Left renal pelvis (tissue), 4 donors: ENCODE measurements at places on chromosomes 16 and 17.

DNA sequence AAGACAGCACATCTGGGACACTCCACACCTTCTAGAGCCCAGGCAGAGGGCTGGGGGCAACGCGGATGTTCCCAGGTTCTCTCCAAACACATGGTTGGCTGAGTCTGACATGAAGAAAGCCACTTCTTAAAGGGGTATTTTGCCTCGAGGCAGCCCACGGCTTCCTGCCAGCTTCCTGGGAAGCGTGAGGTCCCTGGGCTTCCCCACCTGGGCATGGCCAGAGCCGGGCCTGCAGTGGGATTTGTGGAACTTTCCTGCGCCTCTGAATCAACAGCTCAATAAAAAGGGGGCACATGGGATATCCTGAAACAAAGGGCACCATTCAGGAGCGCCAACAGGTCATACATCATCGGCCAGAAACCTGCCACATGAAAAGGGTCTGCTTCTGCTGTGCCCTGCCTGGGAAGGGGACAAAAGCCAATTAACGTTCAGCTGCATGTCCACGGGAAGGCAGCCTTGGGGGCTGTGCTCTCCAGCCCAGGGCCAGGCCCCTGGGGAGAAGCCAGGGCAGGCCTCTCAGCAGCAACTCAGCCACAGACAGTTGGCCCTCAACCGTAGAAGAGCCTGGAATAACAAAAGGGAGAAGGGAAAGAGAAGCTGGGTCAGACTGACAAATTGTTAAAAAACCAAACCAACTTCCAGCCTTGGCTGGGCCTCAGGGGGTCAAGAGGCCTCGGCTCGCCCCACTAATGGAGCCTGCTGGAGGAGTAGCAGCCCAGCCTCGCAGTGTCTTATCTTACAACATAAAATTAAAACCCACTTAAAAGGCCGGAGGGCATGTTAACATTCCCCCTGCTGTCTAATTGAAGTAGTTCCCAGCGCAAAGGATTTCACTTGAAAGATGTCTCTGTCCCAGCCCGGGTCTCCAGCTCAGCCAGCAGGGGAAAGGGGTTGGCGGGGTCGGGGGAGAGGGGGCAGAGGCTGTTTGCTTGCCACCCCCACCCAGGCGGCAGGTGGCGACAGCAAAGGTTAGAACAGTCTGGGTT lies 34.2 kb downstream of the TBX4 start:
- no peak for DNase-seq

DNA sequence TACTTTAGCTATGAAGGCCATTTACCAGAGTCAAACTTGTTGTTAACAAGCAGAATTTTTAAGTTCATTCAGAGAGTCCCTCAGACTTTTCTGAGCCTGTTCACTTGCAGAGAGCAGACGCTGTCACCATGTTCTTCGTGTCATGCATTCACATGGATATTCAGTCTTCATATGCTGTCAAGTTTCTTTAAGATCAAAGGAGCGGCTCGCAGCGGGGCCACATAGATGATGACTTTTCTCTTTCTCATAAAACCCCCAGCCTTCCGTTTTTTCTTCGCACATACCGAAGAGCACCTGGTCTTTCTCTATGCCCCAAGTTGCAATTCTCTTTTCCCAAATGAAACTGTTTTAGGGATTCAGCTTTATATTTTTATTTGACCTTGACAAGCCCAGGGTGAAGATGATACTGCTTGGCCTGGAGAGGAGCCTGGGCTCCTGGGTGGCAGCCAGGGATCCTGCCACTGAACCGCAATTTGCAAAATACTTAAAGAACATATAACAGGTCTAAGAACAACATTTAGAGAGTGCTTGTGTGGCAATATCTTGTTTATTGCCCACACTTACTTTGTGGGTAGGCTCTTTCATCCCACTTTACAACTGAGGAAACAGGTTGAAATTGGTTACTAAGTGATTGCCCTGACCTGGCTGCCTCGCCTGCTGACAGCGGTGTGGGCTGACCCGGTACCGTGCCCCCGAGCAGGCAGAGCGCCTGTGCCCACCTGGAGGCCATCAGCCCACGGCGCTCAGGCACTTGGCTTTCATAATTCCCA lies 22.9 kb downstream of the SEC14L1 start:
- no peak for DNase-seq

DNA sequence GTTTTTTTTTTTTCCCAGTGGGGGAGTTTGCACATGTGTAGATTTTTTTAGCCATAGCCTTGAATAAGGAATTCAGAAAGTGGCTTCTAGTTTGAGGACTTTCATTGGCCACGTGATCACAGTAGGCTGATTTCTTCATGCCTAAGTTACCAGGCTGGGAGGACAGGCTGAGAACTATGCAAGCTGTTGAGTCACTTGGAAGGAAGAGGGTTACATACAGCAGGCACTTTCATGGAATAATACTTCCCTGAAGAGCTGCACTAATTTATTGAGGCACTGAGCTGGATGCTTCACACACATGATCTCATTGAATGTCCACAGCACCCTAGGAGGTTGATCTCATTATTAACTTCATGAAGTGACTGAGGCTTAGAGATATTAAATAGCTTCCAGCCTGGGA lies 22.8 kb downstream of the PRKCB start:
- DNase-seq, result no peak

DNA sequence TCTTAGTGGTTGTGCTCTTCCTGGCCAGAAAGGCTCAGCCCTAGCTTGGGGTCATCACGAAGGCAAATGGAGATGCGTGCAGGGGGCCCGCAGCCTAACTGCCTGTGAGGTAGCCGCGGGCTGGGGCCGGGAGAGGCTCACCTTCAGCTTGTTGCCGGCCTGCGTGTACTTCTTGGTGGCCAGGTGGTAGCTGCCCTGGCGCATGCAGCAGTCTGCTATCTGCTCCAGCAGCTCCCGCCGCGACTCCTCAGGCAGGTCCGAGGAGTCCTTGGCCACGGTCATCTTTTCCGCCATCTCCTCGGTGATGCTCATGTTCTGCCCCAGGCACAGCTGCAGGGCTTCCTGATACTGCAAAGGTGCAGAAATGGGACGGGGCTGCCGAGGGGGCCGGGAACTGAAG lies 13.0 kb upstream of the TMEM204 start:
- DNase-seq, result no peak

DNA sequence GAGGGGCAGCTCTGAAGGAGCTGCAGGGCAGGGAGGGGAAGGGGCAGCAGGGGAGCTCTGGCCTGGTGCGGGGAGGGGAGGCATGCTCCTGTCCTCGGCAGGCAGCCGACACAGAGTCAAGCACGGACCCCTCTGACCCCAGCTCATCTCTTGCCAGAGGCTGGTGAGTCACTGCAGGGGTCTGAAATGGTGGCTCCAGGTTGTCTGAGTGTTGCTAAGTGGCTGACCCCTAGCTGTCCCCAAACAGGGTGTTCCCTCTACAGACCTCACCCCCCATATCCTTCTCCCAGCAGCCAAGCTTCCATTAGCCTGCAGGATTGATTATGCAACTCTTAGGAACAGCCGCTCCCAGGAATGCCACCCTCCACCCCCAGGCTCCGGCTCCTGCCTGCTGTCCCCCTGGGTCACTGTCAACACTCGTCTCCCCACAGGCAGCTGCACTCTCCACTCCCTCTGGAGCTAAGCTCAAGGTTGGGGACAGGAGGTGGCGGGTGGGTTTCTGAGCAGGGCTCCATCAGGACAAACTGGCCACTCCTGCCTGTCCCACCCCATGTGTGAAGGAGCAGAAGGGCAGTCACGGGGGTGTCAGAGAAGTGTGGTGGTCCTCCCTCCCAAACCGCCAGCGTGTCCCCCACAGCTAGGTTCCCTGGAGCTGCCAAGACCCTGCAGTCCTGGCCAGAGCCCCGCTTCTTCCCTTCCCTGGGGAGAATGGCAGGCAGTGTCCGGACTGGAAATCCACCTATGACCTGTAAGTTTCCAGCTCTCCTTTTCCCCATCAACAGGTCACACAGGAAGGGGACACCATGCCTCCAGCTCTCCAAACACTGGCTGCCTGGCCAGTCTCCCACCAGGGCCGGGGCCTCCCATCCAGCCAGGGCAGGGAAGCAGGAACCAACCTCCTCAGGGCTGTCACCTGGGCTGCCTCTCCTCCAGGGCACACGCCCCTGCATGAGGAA lies 1.0 kb downstream of the MYLK3 start:
- DNase-seq, result no peak
